ENCODE measurements at places on chromosomes 2 and 18.

DNA sequence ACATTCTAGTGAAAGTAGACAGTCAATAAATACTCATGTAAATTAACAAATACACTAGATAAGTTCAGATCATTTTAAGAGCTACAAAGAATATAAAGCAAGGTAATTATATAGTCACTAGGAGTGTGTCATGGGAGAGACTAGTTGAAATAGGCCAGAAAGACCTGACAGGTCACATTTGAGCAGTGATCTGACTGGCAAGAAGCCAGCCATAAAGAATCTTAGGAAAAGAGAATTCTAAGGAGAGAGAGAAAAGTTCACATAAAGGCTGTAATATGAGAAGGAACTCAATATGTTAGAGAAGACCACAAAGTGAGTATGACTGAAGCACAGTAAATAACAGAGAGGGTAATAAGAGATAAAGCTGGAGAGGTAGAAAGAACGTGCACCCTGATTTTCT lies 31.2 kb downstream of the VSNL1 start:
- no peak for DNase-seq

- DNase-seq: no peak
Measured at GRCh38 chr2:44075541-44075940, 79.8 kb upstream of the LRPPRC start.

DNA sequence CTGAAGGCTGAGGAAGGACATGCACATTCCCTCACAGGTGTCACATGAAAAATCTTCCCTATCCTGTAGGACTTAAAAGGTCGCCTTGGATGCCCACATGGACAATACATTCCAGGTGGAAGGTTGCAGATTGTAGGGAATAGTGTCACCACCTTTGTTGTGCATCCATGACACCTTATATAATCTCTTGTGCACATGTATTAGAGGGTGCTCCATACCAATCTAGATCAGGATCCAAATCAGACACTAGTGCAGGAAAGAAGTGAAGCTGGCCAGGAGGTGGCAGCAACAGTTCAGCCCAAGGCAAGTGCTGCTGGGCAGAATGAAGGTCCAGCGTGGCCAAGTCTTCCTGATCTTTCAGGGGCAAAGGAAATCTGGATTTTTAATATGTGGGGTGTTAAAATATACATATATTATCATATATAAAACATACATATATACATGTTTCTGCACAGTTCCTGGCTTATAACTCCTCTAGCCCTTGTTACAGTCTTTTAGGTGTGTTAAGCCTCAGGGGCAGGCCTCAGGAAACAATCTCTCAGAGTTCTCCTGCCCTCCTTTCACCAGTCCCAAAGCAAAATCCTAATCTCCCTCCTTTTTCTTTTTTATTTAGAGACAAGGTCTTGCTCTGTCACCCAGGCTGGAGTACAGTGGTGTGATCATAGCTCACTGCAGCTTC lies 16.6 kb downstream of the NIF3L1 start:
- DNase-seq: peak; percentile 72

GRCh38 chr18:76507830-76508385 lies 12.9 kb upstream of the ZNF516 start:
- DNase-seq: peak; percentile 1

All from HAP-1 (cell line).